ENCODE measurements at places on chromosomes 5 and 9.
A peak's percentile ranks its signal among the peaks of the same experiment; 100 is the strongest.

GRCh38 chr9:137745541-137745991 lies 126.8 kb downstream of the EHMT1 start:
- peak; percentile 32 for DNase-seq

DNA sequence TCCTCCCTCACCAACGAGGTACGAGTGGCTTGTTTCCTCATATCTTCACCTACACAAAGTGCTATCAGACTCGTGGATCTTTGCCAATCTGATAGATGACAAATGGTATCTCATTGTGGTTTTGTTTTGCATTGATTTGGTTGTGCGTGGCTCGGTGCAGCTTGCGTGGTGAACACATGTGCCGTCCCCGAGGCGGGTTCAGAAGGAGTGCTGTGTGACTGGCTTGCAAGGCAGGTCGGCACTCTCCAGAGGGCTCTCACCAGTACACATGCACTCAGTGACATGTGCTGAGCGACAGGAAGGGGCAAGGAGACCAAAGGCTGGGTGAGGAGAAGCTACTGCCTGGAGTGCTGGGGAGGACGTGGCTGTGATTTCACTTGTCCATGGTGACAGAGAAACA lies 95.3 kb upstream of the PITX1 start:
- DNase-seq: no peak

GRCh38 chr5:74028406-74028805 lies 402.4 kb downstream of the ARHGEF28 start:
- no peak for DNase-seq

GRCh38 chr5:169213479-169213878 lies 87.5 kb downstream of the SLIT3 start:
- no peak for DNase-seq

- no peak for DNase-seq
These were observed 51.0 kb upstream of the FYB1 start for GRCh38 chr5:39270225-39270848.

DNA sequence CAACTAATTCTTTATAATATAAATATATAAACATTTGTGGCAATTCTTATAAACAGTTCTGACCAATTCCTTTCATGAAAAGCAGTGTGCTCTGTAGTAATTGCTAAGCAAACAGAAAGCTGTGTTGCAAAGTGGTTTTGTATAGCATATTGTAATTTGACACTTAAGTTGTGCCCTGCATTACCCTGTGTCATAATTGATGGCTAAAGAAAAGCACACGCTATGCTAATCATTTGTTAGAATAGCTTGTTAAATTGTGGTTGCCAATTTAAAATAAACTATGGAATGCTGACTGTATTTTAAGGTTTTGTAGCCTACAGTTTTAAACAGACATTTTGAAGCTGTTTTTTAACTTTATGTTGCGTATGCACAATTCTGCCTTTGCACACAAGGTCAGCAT lies 140.0 kb downstream of the PBX3 start:
- peak; percentile 35 for DNase-seq

DNA sequence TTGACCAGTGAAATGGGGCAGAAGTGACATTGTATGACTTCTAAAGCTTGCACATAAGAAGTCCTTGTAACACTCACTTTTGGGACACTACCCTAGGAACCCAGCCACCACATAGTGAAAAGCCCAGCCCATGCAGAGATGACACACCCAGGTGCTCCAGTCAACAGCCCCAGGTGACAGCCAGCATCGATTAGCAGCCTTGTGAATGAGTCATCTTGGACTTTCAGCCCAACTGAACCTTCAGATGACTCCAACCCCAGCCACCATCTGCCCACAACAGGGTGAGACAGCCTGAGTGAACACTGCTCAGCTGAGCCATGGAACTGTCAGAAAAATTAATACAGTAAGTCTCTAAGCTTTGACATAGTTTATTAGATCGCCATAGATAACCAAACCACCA lies 458.6 kb downstream of the ZSWIM6 start:
- DNase-seq: peak; percentile 29

DNA sequence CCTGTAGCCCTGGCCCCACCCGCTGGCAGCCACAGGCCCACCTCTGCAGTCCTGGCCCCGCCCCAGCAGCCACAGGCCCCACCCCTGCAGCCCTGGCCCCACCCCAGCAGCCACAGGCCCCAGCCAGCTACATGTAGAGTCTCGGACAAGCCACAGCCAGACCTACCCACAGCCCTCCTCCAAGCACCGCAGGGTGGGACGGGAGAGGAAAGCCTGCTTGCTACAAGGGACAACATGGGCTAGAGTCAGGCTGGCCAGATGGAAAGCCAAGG lies 49.5 kb upstream of the SARDH start:
- DNase-seq: peak; percentile 52

DNA sequence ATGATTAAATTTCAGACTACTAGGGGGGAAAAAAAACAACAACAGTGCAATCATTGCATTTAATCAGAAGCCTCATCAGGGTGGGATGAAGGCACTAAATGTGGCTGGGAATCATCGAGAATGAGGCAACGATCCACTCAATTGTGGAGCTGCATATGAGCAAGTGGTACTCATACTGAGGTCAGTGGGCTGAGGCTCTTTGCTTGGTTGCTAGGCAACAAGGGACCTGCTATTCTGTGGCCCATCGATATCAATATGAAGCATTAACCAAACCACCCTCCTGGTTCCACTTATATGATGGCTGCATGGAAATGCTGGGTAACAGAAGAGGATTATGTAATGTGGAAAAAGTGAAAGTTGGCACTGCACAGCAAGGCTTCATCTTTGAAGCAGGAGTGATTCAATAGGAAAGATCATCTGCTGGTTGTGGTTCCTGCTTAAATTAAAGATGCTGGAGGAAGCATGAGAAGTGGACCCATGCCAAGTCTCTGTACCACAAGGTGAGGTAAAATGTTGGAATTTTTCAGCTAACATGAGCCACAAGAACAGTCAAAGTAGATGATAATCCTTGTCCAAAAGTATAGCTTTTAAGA lies 159.8 kb upstream of the HMHB1 start:
- no peak for DNase-seq

DNA sequence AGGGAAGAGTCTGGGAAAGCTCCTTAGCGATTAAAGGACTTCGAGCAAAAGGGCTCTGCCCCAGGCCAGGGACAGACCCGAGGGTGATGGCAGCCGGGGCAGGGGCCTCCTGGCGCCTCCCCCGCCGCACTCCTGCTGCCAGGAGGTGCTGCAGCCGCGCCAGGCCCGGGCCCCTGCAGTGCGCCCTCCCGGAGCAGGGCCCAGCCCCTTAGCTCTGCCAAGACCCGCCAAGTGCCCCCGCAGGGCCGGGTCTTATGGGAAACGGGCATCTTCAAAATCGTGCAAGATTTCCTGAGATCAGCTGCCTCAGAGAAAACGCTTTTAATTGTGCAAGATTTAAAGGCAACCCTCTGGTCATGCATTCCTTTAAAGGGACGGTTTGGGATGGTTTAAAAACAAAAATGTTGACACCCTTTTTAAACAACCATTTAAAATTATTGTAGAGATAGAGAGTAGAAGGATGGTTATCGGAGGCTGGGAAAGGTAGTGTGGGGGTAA lies 52.4 kb downstream of the CDC14B start:
- peak; percentile 40 for DNase-seq

- no peak for DNase-seq
These were observed 43.6 kb upstream of the NKX2-5 start for GRCh38 chr5:173278641-173279040.

DNA sequence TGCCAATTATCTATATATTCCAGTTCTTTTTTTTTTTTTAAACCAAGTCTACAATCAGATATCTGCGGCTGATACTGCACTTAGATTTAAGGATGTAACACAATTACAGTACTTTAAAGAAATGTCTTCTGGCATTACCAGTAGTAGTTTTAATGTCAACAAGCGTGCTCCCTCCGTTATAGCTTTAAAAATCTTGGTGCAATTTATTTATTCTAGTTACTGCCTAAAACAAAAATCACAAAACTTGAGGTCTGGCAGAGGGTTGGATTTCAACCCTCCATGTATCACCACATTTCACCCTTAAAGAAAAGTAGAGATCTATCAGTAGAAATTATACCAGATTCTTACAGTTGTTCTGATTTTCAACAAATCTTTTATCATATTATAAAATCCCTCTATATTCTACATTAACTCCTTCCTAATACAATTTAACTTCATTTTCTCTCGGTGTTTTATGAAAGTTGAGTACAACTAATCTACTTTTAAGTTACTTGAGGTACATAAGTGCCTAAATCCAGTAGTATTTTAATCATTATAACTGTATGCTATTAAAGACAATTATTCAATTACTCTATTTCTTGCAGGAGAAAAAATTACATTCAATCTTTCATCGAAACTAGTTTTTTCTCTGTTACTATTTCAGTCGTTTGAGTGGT lies 2.0 kb upstream of the RICTOR start:
- no peak for DNase-seq

DNA sequence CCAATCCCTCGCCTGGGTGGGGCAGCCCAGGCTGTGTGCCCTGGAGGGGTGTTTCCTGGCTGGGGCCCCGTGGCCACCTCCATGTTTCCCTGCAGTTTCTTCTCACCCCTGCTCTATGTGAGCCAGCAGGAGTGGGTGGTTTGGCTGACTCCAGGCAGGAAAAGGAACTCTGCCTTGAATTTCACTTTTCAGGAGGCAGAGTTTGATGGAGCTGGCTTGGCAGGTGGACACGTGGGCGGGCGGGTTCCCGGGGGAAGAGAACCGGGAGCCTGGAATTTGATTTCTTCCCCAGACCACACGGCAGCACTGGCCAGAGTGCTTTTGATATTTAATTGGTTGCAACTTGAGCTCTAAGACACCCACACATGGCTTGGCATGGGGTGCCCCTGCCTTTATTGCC lies 119.8 kb upstream of the PANK3 start:
- no peak for DNase-seq

DNA sequence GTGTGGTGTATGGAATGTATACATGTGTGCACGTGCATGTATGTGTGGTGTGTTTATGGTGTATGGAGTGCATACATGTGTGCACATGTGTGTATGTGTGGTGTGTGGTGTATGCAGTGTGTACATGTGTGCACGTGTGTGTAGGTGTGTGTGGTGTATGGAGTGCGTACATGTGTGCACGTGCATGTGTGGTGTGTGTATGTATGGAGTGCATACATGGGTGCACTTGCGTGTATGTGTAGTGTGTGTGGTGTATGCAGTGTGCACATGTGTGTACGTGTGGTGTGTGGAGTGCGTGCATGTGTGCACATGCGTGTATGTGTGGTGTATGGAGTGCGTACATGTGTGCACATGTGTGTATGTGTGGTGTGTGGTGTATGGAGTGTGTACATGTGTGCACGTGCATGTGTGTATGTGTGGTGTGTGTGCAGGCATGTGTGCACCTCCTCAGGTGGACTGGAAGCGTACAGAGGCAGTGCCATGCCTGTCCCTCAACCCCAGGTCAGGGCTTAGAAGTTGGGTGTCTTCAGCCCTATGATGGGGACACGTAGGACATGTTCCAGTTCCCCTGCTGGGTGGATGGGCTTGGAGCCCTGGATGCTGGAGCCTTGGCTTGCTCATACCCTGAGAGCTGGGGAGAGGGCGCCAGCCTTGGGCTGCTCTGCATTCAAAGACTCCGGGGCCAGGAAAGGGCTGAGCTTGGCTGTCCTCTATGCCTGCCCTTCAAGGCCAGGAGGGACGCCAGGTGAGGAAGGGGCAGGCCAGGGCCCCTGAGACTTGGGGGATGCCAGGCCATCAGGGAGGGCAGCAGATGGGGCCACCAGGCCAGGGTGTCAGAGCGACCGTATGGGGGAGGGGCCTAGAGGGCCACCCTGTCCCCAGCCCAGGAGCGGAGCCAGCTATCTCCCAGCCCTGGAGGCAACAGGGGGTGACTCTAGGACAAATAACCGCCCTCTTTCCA lies 12.2 kb downstream of the MYMK start:
- DNase-seq: no peak

DNA sequence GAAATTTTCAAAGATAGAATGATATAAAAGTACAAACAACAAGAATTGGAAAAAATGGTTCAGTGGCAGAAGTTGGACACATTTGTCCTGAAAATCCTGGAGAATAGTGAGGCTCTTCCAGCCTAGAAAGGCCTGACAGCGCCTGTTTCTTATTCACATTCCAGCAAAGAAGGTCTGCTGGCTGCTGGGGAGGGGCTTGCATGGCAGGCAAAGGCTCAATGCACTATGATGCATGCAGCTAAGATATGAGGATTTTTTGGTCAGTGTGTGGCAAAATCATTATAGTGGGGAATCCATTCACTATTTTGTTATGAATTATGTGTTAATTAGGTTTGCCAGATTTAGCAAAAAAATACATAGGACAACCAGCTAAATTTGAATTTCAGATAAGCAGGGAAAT lies 243.9 kb upstream of the SLC30A5 start:
- no peak for DNase-seq

DNA sequence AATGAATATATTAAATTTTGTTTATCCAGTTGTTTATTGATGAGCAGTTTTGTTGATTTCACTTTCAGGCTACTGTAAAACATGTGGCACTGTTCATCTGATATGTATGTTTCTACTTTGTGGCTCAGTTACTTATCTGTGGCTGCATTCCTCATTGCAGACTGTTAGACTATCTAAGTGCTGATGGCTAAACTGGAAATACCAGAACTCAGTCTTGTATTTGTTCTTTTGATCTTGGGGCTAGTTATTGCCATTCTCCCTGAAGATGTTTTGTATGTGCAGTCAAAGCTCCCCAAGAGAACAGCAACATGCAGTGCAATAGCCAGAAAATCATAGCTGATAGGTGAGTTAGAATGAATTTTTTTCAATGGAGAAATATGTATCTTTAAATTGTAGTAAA lies 162.2 kb downstream of the GADD45G start:
- no peak for DNase-seq

DNA sequence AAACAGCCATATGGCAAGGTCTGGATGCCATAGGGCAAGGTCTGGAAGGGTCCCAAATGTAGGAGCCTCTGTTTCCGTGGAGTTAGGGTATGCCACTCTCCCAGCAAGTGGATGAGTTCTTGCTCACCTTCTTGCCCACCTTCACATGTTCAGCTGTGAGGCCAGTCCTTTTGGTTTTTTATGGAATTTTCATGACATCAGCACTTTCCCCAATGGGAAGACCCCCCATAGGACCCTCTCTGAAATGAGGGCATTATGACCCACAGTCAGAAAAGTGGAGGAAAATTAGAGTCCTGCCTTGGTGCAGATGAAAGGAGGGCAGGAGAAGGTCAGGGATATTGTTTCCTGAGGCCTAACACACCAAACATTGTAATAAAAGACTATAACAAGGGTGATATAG lies 53.9 kb downstream of the RASA1 start:
- no peak for DNase-seq

DNA sequence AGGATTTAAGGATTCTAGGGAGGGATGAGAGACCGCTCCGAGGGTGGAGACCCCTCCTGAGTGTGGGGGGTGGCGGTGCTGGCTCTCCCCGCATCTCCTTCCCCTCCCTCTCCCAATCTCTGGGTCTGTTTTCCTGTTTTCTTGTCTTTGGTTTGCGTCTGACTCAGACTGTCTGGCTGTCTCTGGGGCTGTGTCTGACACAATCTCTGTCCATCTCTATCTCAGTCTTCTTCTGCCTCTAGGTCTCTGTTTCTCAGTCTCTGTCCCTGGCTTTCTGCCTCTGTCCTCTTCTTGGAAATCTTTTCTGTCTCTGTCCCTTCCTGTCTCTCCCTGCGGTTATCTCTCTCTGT lies 196 bp upstream of the GRM6 start:
- DNase-seq: no peak

GRCh38 chr5:173627271-173627670 lies 10.8 kb upstream of the BOD1 start:
- no peak for DNase-seq

Measured in HuH-7.5 (cell line).